ENCODE measurements at places on chromosomes 3 and 15.

DNA sequence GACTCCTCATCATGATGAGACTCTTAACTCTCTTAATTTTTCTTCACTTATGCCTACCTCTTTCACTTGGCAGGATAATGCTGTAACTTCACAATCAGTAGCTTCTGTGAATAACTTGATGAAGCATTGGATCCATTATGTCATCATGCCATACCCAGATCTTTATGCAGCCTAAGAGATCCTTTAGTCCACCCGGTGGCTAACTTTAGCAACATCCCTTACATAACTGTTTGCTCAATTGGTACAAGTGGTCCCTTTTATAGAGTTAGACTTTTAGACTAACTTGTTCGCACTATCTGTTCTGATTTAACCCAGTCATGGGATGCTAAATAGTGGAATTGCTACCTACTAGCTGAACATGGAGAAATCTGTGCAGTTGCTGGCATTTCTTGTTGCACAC is 184.5 kb downstream of the USP13 start:
- no peak for DNase-seq

- no peak for DNase-seq
These were observed 130.4 kb upstream of the SMAD3 start for GRCh38 chr15:66934868-66935520.

GRCh38 chr3:31095255-31095654 is 200.8 kb upstream of the GADL1 start:
- no peak for DNase-seq

DNA sequence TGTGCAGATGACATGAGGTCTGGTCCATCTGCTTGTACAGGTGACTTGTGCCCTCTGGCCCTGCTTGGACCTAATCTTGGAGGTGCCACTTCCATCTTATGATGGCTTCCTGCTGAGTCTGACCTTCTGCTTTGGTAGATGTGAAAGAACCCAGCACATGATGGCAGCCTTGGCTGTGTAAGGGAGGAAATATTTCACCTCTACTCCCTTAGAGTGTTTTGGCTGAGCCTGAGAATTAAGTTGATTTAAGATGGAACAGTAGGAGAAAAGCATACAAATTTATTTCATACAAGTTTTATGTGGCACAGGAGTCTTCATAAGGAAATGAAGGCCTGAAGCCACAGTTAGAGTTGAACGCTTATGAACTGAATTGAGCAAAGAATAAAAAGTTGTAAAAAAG is 27.6 kb upstream of the CDCP1 start:
- DNase-seq: no peak

- DNase-seq: no peak
These were observed 366 bp downstream of the TM6SF1 start for GRCh38 chr15:83107841-83108181.

GRCh38 chr3:32556332-32556731 is 14.3 kb downstream of the DYNC1LI1 start:
- no peak for DNase-seq

- peak; percentile 81 for DNase-seq
These were observed 21.5 kb downstream of the CFAP161 start for GRCh38 chr15:81155375-81156218.

DNA sequence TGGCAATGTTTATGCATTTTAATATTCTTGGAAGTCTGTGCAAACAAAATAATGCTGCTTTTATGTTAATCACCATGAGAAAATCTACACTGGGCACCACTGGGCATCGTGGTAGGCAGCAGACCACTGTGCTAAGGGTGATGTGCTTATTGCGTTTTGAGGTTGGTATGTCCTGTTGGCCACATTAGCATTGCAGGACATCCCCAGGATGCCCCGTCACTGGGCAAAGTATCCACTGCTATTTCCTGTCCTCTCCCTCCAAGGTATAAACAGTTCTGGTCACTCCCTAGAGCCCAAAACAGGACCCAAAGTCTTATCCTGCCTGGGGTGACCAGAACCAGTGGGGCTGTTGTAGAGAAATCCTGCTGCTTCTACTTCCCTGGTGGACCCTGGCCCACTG is 284.2 kb upstream of the ROPN1 start:
- no peak for DNase-seq

DNA sequence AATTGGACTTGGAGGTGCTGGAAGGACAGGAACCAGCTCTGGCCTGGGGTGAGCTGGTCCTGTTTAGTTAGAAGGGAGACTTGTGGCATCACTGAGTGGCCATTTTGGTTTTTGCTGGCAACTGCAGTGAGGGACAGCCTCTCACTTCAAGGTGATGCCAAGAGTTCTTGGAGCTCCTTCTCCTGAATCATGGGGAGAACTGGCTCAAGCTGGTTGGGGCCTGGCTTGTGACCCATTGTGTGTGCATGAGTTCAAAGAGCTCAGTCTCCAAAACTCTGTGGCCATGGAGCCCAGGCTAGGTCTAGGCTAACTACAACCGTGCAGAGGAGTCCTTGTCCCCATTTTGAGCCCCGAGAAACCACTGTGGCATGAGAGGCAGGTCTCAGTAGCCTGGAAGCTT is 60.1 kb upstream of the ZNF148 start:
- no peak for DNase-seq

DNA sequence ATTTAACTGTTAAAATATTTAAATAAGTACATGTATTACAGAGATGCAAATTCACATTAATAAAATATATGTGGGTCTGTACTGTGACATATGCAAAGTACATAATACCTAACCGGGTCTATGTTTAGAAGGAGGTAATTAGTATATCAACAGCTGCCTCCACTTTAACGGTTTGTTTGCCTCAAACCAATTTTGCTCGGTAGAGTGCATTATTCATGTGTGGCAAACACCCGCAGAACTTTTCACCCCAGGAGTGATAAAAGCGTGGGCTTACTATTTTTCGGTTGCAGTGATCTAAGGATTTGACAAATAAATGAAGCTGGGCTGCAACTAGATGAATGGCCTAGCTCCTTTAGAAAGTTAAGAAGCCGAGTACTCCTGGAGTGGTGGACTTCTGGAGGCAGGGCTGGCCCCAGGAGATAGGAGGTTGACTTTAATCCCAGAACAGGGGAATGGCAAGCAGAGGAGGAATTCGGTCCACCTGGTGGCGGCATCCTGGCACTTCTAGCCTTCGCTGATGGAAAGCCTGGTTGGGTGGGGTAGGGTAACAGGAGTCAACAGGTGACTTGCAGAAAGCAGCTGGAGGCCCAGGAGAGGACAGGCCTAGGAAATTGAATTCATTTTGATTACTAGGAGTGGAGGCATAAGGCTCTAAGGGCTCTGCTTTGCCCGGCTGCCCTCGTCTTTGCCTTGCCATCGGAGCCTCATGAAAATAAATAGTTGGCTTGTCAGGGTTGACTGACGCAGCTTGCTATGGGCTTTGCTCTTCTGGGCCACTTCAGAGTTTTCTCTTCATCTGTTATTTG is 2.4 kb downstream of the SLCO3A1 start:
- DNase-seq: no peak

DNA sequence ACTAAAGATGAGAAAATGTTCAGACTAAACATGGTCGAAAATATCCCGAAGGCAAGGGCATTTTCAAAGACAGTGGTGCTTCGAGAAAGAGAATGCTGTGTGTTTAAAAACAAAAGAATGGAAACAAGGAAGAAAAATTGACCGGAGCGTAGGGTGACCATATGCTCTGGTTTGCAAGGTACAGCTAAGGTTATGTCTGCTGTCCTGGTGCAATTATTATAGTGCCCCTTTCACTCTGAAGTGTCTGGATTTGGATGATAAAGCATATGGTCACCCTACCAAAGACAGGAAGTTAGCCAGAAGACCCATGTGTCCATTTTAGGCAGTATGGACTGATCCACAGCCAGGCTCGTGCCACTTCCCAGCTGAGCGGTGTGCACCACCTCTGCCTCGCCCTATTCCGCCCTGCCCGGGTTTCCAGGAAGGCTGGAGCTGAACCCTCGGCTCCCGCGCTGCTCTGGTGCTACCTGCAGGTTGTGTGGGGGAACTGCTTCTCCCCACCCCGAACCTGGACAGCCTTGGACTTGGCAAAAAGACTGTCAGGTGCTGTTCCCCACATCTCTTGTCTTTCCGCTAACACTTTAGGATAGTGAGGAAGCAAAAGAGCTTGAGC is 25.2 kb downstream of the GOLGA6D start:
- DNase-seq: no peak

DNA sequence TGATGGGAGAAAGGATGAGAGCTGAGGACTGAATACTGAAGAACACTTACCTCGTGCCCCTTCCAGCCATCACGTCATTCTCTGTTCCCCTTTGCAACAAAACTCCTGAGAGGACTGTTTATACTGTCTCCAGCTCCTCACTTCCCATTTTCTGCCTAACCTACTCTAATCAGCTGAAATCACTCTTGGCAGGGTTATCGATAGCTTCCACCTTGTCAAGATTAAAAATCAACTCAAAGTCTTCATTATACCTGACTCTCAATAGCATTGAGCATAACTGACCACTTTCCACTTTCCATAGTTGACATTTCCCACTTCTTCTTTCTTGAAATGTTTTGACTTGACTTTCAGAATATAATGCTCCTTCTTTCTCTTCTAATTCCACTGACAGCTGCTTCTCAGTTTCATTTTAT is 4.3 kb downstream of the BTBD1 start:
- no peak for DNase-seq

GRCh38 chr15:61017109-61017508 is 212.0 kb downstream of the RORA start:
- DNase-seq: no peak

- no peak for DNase-seq
These were observed 37.2 kb downstream of the AP4E1 start for GRCh38 chr15:50945725-50946124.

GRCh38 chr3:155350571-155350970 is 57.1 kb upstream of the STRIT1 start:
- DNase-seq: no peak

- DNase-seq: no peak
These were observed 49.0 kb downstream of the KY start for GRCh38 chr3:134601539-134602439.

- no peak for DNase-seq
These were observed 103.4 kb downstream of the LSAMP start for GRCh38 chr3:116341899-116342298.

DNA sequence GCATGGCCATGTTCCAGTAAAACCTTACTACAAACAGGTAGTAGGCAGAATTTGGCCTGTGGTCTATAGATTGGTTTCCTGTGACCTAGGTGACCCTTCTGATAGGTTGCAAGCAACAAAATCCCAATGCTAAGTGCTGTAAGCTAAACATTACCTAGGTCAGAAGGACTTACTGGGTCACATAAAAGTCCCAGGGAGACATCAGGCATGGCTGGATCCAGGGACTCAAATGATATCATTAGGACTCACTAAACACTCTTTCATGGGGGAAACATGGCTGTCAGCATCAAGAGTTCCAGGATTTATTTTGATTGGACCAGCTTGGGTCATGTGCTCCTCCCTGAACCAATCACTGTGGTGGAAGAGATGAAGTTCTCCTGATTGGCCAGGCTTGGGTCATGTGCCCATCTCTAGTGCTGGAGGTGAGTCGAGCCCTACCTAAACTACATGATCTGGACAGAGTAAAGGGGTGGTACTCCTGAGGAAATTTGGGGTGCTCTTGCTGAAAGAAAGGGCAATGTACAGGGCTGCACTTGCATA is 16.8 kb upstream of the SLC6A1 start:
- DNase-seq: no peak

DNA sequence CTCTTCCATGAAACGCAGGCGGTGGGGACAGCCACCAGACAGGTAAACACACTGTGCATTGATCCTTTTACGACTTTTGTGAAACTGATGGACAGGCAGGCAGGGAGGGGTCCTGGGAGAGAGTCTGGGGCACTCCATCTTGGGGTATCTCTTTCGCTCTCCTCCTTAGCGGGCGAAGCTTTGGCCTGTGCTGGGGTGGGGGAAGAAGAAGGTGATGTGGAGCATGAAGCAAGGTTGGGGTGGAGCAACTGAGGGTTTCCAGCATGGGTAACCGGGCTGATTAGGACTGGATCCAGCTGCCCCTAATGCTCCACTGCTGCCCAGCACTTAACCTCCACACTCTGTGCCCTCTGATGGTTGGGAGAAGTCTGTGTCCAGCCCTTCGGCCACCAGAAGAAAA is 25.6 kb downstream of the MUC20 start:
- DNase-seq: no peak

Measured in fibroblast of gingiva (primary cell).